ENCODE measurements at places on chromosomes 5 and 9. TPM values are rescaled to one million over a fixed set of nuclear protein-coding genes. Genes with fewer than 3 reads are reported as not detected.

- DNase-seq: no peak
Measured at GRCh38 chr5:76608833-76609232, 14.4 kb downstream of the F2RL2 start.

GRCh38 chr5:145872486-145872885 lies 328 bp downstream of the GRXCR2 start:
- no peak for DNase-seq

Gene WWC1
- 29.8 TPM for total RNA-seq

Gene SPINK1
- not detected for total RNA-seq
